ENCODE measurements at places on chromosomes 2 and 18. TPM values are rescaled to one million over a fixed set of nuclear protein-coding genes. Genes with fewer than 3 reads are reported as not detected.

The GALNT5 gene
- 10.1 TPM for total RNA-seq

The CRYGD gene
- not detected for total RNA-seq

The CD8B2 gene
- not detected for total RNA-seq

The VAPA gene
- 403 TPM for total RNA-seq

The RAX gene
- not detected for total RNA-seq

The POTEI gene
- total RNA-seq: not detected

The LNPK gene
- total RNA-seq: 34.9 TPM

The RAB31 gene
- total RNA-seq: 22.6 TPM

The KYNU gene
- 1.6 TPM for total RNA-seq

The AGPS gene
- total RNA-seq: 81.1 TPM

The REEP1 gene
- total RNA-seq: 0.17 TPM

The AQP12B gene
- not detected for total RNA-seq

DNA sequence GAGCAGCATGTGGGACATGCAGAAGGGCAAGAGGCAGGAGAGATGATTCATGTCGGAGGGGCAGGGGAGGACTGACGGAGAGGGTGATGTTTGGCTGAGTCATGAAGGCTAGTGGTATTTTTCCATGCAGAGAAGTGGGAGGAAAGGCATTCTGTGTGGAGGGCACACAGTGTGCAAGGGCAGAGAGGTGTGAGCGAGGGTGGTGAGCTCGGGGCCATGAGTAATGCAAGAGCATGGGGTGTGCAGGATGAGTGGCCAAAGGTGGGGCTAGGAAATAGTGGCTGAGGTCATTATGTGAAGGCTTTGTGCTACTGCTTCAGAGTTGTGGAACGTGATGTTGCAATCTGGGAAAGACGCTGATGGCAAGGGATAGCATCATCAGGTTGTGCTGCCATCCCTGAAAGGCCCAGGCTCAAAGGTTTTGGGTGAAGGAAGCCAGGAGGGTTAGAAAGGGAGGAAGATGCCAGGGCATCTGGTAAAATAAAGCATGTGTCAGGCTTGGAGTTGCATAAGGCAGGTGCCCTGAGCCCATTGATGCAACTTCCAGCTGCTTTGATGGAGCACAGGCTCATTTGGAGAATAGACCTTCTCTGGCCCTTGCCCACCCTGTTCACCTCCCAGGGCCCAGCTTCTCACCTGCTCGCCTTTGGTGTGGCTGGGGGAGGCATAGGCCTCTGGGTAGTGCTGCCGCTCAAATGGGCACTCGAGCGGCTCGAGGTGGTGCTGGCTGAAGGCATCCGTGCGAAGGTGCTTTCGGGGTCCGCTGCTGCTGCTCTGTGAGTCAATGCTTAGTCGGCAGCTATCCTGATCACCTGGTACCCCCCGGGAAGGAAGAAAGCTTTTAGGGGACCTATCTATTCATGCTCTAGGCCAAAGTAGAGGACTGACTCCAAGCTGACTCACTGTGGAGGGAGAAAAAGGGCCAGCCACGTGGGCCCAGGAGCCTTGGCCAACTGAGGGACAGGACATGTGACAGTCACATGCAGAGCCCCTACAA is 37.5 kb downstream of the PAX8 start:
- peak; percentile 100 for DNase-seq

- no peak for DNase-seq
Measured at GRCh38 chr2:64748561-64748960, 94.8 kb upstream of the SERTAD2 start.

DNA sequence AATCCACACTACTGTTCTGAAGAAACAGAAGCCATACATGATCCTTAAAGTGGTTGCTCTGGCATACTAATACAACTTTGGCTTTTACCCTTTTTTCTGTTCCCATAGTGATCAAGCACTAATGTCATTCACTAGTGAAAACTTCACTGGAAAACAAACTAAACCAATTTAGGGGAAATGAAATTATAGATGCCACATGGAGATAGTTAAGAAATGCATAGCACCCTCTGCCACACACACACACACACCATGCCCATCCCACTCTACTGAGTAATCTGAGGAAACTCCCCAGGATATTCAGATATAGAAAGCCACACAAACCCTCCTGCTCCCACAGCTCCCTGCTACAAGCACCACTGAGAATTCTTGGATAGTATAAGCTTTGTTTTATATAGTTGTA is 39.1 kb downstream of the SLC3A1 start:
- no peak for DNase-seq

DNA sequence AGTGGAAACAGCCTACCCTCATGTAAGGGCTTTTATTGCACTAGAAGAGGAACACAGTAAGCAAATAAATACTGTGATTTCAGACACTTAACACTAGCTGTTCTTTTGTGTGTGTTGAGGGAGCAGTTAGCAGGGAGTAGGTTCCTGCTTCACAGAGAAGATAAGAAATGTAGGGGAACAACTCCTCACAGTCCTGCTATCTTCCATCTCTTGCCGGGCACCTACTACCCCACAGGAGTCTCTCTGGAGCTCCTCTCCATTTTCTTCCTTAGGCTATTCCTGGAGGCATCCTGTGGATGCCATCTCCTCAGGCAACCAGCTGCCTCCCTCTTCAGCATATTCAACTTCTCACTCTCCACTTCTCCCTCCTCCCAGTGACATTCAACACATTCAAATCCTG is 145.0 kb downstream of the SRBD1 start:
- DNase-seq: no peak

DNA sequence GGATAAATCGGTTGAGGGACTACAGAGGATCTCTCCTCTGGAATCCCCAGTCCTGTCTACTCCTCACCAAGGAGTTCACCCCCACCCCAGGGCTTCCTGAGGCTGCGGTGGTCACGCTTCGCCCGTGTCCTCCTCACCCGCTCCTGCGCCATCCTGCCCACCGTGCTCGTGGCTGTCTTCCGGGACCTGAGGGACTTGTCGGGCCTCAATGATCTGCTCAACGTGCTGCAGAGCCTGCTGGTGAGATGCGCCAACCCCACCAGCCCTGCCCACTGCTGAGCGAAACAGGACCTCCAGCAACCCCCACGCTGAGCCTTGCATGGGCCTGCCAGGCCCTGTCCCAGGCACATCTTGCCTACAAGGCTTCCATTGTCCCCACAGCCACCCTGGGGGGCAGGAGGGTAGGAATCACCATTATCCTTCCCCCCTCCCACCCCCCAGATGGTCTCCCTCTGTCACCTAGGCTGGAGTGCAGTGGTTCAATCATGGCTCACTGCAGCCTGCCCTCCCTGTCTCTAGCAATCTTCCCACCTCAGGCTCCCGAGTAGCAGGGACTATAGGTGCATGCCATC is 6.7 kb upstream of the CTDSP1 start:
- no peak for DNase-seq

DNA sequence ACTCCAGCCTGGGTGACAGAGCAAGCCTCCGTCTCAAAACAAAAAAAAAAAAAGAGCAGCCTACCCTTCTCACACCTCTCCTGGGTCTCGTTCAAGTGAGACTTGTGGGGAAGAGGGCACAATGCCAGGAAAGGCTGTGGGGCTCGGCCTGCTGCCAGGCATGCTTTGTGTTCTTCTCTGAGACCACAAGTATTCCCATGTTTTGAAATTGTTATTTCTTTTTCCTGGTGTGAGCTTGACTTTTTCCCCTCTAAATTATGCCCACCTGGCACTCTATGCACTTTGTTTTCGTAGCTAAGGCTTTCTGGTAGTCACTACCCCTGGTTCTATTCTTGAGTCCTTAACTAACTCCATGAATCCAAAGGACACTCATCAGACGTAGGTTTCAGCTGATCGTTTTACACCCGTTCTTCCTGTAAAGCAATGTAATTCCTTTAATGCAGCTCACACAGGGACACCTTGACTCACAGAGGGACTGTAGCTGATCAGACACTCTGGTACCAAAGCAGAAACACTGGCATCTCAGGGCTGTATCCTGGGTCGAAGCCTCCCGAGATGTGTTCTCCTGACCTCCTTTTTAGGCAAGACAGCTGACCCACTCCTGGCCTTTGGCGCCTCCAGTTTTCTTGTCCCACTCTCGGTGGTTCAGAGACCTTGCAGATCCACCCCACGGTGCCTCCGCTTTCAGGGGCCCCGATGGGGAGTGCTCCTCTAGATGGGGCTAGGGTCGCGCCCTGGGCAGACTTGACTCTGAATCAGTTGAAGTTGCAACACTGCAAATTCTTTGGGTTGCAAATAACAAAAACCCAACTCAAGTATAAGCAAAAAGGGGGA is 193.3 kb upstream of the AGAP1 start:
- peak; percentile 98 for DNase-seq

- DNase-seq: no peak
Measured at GRCh38 chr2:207970826-207971180, 54.5 kb downstream of the PLEKHM3 start.

- no peak for DNase-seq
Measured at GRCh38 chr2:27060323-27060722, 8.9 kb downstream of the AGBL5 start.

GRCh38 chr2:115369400-115369799 is 927.0 kb downstream of the DPP10 start:
- DNase-seq: no peak

DNA sequence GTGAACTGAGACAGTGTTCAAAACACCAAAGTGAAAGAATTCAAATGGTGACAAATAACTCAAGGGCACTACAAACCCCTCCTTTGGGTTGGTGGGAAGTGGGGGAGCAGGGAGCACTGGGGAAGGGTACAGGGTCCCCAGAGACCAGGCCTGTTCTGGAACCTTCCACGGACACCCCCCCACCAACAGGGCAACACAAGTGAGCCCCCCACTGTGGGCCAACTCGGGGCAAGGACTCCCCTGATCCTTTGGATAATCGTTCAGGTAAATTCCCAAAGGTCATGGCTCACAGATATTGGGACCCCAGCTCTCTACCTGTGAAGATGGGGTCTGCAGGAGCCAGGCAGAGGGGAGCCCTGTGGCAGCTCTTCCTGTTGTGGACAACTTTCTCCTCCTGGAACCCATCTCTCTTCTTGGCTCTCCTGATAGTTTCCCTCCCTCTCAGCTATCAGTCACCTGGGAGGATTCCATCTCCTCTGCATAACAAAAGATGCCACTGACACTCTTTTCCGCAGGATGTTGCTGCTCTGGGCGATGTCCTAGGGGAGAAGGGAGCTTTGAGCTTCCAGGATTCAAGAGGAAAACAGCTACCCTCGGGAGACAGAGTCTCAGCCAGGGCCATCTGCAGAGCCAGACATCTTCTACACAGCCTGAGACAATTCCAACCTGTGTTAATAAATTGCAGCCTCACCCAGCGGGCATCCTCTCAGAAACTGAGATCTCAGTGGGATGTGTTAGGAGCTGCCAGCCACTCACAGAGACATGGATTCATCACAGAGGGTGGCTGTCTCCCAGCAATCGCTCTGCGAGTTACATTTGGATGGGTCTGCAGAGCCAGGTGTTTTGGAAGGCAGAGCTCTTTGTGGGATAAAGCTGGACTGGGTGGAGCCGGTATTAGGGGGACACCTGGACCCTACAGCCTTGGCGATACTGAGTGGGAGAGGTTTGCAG is 35.4 kb downstream of the MBP start:
- DNase-seq: no peak

DNA sequence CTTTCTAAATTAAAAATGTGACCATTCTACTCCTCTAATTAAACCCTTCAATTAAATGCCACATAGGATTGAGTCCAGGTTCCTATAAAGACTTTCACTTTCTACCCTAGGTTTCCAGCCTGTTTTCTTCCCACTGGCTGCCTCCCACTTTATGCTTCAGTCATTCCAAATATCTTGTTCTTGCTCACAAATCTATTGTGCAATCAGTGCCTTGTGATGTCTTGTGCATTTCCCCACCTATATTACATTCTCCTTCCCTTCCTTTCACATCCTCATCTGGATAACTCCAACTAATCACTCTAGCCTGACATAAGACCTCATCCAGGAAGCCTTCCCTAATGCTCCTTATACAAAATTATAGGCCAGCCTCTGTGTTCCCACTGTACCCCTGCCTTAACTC is 281.7 kb upstream of the LRATD1 start:
- peak; percentile 61 for DNase-seq

DNA sequence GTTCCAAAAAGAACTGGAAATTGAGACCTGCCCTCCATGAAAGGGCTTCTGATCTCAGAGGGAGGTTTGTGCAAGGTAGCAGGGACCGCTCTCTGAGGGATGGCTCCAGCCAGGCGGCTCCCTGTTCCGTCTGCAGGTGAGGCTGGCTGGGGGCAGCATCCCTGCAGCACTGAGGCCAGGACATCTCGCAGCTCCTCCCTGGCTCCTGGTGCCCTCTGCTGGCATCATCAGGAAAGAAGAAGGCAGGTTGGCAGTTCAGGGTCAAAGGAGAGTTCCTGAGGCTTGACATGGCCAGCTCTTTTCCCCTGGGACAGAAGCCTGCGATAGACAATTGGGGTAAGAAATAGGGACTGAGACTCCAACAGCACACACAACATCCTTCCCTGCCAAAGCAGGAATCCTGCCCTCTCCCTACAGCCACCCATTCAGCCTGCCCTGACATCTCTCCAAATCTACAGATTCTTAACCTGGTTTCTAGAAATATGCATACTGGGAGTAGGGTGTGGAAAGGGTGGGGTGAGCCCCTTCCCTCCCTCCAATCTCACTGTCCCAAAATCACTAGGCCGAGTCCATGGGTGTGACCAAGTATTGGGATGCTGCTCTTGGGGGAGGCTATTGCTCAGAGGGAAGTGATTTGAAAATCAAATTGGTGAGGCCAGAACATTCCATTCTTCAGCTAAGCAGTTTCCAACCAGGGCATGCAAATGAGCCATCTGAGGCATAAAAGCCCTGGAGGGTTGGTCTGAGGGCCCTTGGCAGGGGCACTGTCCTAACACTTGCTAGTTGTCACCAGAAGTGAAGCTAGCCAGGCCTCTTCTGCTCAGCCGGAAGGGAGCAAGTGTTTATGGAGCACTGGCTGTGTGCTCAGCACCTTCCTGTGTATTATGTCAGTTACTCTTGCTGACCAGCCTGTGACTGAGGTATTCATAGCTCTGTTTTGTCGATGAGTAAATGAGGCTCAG is 185.4 kb downstream of the TFCP2L1 start:
- peak; percentile 84 for DNase-seq

DNA sequence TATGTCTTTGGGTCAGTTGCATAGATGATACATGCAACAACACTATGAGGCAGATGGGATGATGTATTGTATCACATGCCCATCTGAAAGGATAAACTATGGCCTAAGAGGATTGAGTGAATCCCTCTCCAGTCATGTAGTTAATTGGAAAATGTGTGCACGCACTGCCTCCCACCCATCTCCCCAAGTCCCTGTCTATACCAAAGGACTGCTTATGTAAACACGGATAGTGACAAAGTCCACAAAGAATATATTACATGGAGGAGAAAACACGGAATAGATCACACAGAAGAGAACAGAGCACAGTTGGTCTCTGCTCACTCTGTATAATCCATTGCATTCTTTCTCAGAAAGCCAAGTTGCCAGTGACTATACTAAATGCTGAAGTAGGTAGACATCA is 82.4 kb downstream of the NCKAP5 start:
- DNase-seq: no peak

DNA sequence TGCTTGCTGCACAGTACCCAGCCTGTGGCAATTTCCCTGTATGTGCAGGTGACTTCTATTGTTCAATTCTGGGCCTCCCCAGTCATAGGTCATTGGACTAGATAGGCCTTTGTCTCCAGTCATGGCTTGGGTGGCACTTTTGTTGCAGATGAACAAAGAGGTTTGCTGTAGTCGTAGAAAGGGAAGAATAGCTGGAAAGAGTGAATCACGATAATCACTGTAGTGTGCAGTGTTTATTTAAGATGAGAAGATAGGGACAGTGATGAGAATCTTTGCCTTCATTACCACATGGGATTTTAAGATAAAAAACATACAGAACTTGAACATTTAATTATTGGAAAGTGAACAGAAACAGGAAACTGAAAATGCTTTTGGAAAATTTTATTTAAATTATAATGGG is 156.1 kb upstream of the CYRIA start:
- no peak for DNase-seq

- no peak for DNase-seq
Measured at GRCh38 chr2:174038462-174038861, 73.3 kb upstream of the SP3 start.
